ENCODE measurements at places on chromosomes 16 and 17.

GRCh38 chr17:82799591-82799990, 40.2 kb downstream of the ZNF750 start:
- no peak for DNase-seq

- no peak for DNase-seq
These were observed 20.9 kb upstream of the MPRIP start for GRCh38 chr17:17021194-17021863.

DNA sequence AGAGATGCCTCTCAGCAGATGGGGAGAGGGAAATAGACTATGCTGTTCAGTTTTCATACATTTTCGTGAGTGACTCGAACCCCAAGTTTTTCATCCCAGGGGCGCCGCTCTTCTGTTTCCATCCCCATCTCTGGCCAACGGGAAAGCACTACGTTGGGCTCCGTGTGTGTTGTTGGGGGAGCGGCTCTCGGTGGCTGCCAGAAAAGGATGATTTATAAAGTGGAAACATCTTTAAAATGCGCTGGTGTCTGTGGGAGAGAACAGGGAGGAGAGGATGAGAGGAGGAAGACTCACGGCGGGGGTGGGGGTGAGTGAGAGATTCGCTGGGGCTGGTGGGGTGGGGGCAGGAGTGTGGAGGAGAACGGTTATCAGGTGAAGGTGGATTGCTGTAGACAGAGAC, 5.8 kb downstream of the TBX4 start:
- no peak for DNase-seq

DNA sequence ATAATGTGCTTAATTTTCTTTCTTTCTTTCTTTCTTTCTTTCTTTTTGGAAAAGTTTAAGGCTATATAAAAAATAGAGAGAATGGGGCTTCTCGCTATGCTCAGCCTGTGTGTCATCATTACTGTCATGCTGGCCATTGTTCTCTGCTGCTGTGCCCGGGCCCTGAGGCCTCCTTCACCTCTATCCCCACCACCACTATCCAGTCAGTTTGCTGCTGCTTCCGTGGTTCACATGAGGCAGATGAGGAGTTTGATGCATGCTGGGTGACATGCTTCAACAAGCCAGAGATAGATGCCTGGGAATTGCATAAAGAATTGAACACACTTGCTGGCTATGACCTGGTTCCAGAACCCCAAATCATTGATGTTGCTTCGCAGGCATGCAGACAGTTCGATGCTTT, 36.3 kb downstream of the PITPNC1 start:
- DNase-seq = no peak

DNA sequence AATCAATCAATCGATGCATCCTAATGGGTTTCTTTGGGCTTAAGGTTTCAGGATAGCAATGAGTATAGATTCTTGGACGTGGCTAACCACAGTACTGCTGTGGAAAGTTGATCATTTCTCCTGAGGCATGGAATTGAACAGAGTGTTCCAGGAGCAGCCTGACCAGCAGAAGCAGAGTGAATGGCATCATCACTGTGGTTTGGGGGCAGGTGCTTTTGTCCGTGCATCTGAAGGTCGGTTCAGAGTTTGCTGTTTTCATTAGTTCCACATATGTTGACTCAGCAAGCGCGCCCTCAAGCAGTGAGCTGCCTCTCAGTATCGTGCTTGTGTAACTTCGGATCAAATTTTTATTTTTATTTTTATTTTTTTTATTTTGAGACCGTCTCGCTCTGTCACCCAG, 24.9 kb downstream of the KIAA0513 start:
- DNase-seq = no peak

GRCh38 chr17:58238147-58238634, at the start of gene LPO:
Gene LPO (plus strand): TSS chr17:58238584. CDS start chr17:58242980, 4,396 bp downstream.
- DNase-seq = no peak

DNA sequence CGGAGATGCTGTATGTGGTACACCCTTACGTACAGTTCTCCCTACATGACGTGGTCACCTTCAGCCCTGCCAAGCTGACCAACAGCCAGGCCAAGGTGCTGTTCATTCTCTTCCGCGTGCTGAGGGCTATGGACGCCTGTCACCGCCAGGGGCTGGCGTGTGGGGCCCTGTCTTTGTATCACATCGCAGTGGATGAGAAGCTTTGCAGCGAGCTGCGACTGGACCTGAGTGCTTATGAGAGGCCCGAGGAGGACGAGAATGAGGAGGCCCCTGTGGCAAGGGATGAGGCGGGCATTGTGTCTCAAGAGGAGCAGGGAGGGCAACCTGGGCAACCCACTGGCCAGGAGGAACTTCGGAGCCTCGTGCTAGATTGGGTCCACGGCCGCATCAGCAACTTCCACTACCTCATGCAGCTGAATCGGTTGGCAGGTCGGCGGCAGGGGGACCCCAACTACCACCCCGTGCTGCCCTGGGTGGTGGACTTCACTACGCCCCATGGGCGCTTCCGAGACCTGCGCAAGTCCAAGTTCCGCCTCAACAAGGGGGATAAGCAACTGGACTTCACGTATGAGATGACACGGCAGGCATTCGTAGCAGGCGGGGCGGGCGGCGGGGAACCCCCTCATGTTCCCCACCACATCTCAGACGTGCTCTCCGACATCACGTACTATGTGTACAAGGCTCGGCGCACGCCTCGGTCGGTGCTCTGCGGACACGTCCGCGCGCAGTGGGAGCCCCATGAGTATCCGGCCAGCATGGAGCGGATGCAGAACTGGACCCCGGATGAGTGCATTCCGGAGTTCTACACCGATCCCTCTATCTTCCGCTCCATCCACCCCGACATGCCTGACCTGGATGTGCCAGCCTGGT, 1.4 kb downstream of the WDR81 start:
- no peak for DNase-seq

GRCh38 chr17:81538651-81539570, 10.7 kb downstream of the FSCN2 start:
- DNase-seq = no peak

- DNase-seq = no peak
These were observed 6.7 kb upstream of the CMIP start for GRCh38 chr16:81437865-81438264.

GRCh38 chr17:6290488-6291196, 144.3 kb downstream of the AIPL1 start:
- DNase-seq = no peak

DNA sequence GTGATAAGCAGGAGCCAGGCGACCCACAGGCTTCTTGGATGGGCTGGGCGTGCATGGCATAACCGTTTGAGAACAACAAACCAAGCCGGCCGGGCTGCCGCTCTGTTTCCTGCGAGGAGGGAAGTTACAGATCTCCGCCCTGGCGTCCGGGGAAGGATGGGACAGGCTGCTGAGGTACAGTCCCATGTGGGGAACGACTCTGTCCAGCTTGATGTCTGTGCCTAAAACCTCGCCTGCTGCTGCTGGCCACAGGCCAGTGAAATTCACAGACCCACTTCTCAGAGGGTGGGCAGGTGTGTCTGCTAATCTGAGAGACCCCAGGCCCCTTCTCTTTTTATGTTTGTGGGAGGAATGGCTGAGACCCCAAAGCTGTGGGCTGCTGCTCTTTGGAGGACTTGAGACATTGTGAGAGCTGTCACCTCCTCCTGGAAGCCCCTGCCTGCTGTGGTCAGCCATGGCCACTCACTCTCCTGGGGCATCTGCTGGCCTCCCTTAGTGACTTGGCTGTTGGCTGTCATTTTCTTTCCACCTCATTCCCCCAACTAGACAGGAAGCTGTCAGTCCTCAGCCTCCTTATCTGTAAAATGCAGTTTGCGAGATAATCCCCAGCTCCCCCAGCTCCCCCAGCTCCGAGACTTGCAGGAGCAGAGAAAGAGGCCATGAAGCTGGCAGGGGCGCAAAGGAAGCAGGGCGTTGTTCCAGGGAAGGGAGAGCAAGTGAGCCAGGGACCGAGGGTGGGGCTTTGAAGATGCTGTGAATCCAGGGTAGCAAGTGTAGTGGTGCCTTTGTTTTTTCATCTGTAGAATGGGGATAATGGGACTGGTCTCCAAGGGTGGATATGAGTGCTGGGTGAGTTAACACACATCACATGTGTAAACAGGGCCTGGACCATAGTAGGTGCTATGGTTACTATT, 51.0 kb downstream of the CMIP start:
- DNase-seq = no peak

DNA sequence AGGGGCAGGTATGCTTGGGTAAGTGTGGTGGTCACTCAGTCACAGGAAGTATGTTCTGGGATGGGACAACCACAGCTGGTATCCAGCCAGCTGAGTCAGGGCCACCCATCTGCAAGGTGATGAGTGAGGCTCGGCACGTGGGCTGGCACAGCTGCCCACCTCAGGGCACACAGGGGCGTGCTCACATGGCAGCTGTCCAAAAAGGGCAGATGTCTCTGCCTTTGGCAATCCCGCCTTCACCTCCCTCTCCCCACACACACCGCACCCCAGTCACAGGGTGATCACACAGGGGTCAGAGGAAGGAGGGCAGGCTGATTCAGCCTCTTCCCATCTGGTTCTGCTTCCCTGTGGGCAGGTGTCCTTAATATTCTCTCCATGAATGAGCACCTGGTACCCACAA, 85.9 kb upstream of the TOB1 start:
- DNase-seq = no peak

- DNase-seq = no peak
These were observed 5.2 kb downstream of the C16orf78 start for GRCh38 chr16:49378816-49379215.

DNA sequence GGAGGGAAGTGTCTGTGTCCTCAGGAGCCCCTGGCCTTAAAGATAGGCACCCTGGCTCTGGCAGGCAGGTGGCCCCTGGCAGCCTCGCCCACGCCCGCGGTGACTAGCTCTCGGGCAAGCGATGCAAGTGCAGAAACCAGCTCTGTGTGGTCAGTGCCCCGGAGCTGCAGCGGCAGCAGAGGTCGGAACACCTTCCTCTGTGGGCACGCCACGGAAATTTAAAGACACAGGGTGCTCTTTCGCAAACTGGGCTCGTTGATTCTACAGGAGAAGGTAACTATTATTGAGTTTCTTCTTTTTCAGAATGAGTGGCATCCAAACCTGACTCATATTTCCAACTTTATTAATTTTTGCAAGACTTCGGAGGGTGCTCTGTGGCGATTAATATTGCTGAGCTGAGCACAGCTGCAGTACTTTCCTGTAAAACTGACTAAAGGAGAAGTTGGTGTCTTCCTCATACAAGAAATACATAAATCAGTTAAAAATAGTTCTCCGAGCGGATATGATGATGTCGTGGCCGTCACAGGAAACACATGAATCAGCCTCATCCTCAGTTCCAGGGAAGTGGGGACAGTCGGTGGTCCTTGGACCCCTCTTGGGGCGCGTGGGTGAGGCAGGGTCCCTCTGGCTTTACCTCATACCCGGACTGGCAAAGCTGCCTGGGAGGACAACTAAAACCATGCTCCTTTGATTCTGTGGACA, 120.2 kb downstream of the METRNL start:
- peak; percentile 18 for DNase-seq

DNA sequence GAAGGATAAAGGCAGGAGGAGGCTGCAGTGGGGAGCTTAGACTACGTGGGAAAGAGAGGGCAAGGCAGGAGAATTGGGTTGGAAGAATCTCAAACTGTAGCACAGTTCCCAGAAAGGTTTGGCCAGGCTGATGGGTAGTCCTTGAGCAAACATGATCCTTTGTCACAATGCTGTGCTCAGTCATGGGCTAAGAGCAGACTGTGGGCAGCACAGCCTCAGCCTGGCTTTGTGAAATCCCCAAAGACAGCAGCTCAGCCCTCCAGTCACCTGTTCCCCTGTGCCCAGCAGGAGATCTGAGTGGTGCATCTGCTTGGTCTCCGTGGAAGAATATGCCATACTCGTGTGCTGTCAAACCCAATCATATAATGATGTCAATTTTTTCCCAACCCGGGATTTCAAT, 10.6 kb upstream of the ENGASE start:
- no peak for DNase-seq

DNA sequence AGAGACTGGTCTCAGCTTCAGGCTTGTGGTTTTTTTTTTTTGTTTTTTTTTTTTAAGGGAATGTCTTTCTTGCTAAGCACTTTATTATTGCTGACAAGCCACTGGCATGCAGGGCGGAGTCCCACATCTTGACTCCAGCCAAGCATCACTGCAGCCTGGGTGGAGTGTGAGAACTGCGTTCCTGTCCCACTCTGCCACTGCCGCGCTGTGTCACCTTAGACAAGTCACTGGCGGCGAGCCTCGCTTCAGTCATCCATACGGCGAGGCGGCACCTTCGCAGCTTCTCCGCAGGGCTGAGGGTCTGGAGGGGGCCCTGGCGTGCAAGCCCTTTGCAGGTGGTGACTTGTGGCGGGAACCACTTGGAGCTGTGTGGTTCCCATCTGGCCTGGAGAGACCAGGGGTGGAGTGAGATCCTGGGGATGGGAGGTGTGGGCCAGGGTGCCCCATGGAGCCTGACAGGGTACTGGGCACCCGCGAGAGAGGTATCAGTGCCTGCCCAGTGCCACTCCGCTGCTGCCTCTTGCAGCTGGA, 99.1 kb upstream of the CIBAR2 start:
- DNase-seq = no peak

GRCh38 chr17:11086646-11087340, 154.2 kb upstream of the SHISA6 start:
- DNase-seq = no peak

GRCh38 chr16:10314811-10315210, 71.0 kb upstream of the ATF7IP2 start:
- DNase-seq = no peak

GRCh38 chr17:50470426-50470825, 1.7 kb upstream of the CHAD start:
- DNase-seq = no peak

GRCh38 chr16:49652456-49653172, 203.3 kb downstream of the ZNF423 start:
- no peak for DNase-seq

DNA sequence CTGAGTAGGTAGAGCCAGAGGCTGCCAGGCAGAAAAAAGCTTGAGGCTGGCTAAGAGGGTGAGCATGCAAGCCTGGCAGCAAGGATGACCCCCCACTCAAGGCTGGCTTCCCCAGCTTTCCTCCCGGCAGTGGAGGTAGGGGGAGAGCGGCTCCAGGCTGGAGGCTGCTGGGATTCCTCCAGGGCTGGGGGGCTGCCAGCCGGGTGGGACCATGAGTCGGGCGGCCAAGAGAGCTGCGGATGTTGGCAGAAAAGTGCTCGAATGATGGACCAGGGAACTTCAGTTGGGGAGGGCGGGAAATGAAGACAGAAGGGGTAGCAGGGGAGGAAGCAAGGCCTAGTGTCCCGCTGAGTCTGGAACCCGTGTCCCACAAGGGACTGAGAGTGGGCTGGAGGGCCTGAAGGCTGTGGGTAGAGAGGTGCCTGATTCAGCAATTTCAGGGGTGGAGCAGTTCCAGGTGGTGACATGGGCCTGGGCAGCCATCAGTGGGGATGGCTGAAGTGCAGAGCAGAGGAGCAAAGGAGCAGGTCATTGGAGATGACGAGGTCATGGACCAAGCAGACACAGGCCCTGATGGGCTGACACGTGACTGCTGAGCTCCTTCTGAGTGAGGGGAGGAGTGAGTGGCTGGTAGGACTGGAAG, 20.3 kb downstream of the HSD11B2 start:
- no peak for DNase-seq

GRCh38 chr16:31487720-31488467, 5.0 kb downstream of the SLC5A2 start:
- peak; percentile 36 for DNase-seq
